MM.1S (cell line): ENCODE measurements at places on chromosomes 2 and 18.

- DNase-seq = no peak
Observed at GRCh38 chr2:217942731-217943335, 60.0 kb downstream of the TNS1 start.

DNA sequence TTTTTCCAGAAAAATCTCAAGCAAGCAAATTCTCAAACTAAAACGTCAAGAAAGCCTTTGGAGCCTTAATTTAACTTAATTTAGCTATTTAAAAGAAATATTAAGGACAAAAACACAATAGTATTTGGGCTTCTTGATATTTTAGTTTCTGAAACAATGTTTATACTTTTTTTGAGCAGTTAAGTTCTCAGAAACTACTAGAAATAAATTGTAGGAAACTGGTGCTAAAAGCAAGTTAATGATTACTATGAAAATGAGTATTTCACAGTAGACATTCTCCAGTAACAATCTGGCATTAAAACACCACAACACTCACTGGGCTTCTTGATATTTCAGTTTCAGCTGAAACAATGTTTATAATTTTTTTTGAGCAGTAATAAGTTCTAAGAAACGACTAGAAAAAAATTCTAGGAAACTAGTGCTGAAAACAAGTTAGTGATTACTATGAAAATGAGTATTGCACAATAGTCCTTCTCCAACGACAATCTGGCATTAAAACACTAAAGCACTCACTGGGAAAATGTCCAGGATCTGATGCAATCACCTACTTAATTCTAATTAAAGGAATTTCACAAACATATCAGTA lies 45.1 kb downstream of the TRAK2 start:
- no peak for DNase-seq

DNA sequence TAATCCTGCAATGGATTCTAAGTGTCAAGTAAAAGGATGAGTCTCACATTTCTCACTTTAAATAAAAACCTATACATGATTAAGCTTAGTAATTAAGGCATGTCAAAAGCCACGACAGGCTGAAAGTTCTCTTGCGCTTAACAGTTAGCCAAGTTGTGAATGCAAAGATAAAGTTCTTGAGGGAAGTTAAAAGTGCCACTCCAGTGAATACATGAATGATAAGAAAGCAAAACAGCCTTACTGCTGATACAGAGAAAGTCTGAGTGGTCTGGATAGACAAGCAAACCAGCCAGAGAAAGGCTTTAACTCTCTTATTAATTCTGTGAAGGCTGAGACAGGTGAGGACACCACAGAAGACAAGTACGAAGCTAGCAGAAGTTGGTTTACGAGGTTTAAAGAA lies 12.7 kb downstream of the THOC1 start:
- DNase-seq = no peak

DNA sequence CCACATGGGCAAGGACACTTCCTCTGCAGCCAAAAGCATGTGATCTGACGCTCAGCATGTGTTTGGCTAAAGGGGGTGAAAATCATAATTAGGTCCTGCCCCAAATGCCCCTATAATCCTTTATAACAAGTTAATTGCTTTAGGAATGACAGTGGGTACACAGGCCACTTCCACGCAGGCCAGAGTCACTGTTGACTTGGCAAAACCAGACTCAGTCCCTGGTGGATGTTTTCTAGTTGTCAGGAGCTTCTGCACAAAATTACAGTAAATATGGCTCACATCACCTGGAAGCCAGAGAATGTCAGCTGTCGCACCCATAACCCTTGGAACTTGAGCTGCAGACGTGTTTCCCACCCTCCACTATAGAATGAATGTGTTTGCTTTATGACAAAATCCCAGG lies 13.3 kb upstream of the PXDN start:
- no peak for DNase-seq

DNA sequence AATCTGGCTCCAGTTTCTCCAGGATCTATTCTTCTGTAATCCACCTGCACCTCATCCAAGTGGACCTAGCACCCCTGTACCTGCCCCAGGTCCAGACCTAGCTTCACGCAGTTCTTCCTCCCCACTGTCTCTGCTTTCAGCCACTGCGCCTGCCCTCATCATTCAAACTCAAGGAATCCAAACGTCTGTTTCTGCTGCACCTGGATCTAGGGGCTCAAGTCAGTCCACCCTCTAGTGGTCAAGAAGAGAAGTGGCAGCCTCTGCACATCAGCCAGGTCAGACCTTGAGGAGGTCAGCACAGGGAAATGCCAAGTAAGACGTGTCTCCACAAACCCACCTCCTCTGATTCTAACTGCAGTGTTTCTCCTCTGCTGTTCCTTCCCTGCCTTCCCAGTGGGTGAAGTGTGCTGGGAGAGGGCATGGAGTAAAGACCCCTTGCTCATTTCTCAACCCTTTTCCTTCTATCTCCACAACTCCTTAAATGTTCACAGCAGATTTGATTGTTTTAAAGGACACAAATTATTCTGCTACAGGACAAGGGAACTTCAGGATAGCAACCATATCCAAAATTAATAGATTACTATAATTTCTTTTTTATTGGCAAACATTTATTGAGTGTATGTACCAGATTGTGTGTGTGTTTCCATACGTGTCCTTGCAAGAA lies 8.6 kb upstream of the RNF152 start:
- peak; percentile 72 for DNase-seq

DNA sequence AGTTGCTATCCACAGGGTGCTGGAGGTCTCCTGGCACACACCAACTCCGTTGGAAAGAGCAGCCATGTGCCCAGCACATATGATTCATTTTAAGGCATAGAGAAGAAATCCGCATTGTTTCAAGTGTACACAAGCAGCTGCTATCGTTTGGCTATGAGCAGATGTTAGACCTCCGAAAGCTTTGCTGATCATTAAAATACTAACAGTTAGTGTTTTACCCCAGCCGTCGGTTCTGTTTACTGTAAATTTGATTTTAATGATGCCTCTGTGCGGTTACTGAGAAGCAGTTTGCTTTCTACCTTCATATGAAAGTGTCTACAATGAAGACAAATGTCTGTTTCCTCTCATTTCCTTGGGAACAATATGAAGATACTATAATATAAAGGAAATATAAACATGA lies 154.9 kb downstream of the PTGR3 start:
- DNase-seq = no peak

DNA sequence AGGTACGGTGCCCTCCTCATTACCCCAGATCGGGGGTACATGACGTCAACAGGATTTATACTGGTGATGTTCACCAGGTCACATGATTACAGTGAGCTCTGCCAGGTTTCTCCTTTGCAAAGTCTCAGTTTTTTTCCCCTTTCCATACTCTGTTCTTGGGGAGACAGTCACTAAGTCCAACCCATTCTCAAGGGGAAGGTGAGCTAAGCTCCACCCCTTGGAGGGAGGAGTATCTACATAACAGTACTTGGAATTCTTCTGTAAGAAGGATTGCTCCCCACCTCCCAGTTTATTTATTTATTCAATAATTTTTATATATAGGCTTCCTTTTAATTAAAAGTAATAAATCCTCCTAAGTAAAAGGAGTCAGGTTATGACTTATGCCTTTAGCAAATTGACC lies 34.1 kb upstream of the SOS1 start:
- no peak for DNase-seq

GRCh38 chr2:182895169-182895568 lies 28.7 kb upstream of the FRZB start:
- no peak for DNase-seq

GRCh38 chr2:241509155-241509784 lies 886 bp upstream of the STK25 start:
- DNase-seq = no peak

- DNase-seq = peak; percentile 67
Observed at GRCh38 chr2:25817630-25818029, 60.7 kb downstream of the ASXL2 start.

- peak; percentile 49 for DNase-seq
Observed at GRCh38 chr18:12652861-12653401, 5.0 kb downstream of the SPIRE1 start.

DNA sequence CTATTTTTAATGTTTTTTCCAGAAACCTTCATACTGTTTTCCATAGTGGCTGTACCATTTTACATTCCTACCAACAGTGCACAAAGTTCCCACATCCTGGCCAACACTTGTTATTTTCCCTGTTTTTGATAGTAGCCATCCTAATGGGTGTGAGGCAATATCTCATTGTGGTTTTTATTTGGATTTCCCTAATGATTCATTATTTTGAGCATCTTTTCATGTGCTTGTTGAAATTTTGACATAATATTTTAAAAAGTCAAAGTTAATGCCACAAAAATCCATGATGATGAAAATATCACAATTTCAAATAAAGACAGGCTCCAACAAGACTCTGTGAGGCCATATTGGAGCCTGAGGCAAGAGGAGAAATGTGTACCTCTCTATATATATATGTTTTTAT lies 50.2 kb downstream of the VWA3B start:
- DNase-seq = no peak

DNA sequence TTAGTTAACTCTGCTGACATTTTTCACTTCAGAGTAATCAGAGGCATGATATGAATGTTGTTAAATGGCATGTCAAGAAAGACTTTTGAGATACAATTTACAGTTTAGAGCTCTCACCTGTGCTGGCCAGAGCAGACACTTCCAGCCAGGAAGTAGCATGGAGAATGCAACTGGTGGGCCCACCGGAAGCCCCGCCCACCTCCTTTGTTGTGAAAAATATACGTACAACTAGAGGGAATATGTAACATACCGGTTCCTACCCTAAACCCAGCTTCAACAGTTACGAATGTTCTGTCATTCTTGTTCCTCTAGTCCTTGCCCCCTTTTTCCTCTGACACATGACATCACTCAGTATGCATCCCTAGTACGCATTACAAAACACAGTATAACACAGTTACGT lies 70.2 kb upstream of the ITM2C start:
- DNase-seq = no peak

- DNase-seq = no peak
Observed at GRCh38 chr2:233999182-233999581, 51.3 kb upstream of the SPP2 start.

DNA sequence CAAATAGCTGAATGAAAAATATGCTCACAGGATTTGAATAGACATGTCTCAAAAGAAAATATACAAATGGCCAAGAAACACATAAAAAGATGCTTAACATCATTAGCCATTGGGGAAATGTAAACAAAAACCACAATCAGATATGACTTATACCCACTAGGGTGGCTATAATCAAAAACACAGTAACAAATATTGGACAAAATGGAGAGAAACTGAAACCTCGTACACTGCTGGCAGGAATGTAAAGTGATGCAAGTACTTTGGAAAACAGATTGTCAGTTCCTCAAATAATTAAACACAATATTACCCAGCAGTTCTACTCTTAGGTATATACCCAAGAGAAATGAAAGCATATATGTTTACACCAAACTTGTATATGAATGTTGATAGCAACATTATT lies 213.0 kb downstream of the PHLPP1 start:
- no peak for DNase-seq

- peak; percentile 91 for DNase-seq
Observed at GRCh38 chr2:20198001-20198400, 26.9 kb downstream of the SDC1 start.

GRCh38 chr18:37383036-37383785 lies 182.4 kb downstream of the CELF4 start:
- DNase-seq = no peak

DNA sequence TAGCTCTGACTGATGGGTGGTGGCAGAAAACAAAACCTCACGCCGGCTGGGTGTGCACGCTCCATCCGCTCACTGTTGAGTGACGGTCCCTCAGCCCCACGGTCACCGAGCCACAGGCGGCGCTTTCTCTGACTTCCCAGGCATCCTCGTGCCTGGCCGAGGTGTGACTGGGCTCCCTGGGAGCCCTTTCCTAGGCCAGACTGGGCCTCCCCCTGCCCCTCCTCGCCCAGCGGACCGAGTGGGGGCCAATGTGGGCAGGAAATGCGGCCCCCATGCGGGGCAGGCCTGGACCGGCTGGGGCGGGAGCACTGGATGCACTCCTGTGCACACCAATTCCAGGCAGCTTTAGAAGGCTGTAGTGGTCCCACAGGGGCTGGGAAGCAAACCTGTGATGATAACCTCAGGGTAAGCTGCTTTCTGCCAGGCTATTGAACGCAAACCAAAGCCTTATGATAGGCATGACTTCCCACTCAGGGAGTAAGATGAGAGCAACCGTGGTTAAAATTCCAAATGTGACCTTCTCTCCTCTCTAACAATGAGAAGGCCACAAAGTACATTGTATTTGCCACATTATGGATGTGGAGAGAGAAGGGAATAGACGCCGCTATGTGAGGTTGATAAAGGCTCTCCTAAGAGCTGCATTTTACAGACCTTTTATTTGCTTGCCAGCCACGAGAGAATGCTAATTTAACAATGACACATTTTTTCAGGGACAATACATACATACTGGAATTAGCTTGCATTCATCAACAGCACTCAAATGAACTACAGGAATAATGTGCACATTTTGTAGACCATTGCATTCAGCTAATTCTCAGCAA lies 83.9 kb upstream of the PGAP1 start:
- no peak for DNase-seq

- no peak for DNase-seq
Observed at GRCh38 chr2:241728000-241728399, 6.4 kb upstream of the D2HGDH start.

DNA sequence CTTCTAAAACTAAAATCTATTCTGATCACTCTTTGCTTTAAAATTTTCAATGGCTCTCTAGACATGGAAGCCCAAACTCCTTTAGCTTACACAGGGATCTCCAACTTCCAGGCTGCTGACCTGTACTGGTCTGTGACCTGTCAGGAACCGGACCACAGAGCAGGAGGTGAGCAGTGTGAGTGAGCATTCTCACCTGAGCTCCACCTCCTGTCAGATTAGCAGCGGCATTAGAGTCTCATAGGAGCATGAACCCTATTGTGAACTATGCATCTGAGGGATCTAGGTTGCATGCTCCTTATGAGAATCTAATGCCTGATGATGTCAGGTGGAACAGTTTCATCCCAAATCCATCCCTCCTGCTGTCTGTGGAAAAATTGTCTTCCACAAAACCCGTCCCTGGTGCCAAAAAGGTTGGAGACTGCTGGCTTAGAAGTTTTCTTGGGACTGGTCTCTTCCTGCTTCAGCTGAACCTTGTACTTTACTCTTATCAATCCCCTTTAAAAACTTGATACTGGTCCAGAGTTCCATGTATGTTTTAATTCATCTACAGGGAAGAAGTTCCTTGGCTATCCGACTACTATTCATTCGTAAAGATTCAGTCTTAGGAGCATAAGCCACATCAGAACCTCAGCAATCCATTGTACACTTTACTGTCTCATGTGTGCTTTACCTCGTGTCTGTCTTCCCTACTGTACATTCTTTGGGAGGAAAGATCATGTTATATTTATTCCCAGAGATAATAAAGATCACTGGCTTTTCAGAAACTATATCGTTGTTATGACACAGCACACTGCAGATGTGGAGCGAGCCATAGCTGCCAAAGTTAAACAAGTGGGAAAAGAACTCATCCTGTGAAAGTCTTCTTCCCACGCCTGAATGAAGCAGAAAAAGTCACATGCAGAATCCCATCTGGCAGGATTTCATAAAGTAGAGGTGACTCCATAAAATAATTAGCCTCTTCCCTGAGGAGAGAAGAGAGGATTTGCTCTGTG lies 183.8 kb downstream of the LRATD1 start:
- no peak for DNase-seq

GRCh38 chr2:45337481-45337880 lies 273.6 kb downstream of the SRBD1 start:
- no peak for DNase-seq
